ENCODE measurements at places on chromosomes 5 and 9. TPM values are rescaled to one million over a fixed set of nuclear protein-coding genes. Genes with fewer than 3 reads are reported as not detected.

Gene GHR
- polyA plus RNA-seq = 49.6 TPM

Gene PHYHD1
- polyA plus RNA-seq = 41.6 TPM

Gene PRDM9
- polyA plus RNA-seq = not detected

Gene TSPAN17
- 18.8 TPM for polyA plus RNA-seq

Gene PLCXD3
- 11.2 TPM for polyA plus RNA-seq

Gene SPINK1
- 20,988 TPM for polyA plus RNA-seq

Gene IRX4
- polyA plus RNA-seq = not detected

Gene SLC25A2
- not detected for polyA plus RNA-seq

Gene IRGM
- not detected for polyA plus RNA-seq

Gene PCA3
- 0.25 TPM for polyA plus RNA-seq

Gene SPATA31D4
- not detected for polyA plus RNA-seq

Gene PCDHB8
- not detected for polyA plus RNA-seq

Gene CEL
- 9,324 TPM for polyA plus RNA-seq

Gene TPPP
- polyA plus RNA-seq = 1.2 TPM

Gene ADGRV1
- 0.34 TPM for polyA plus RNA-seq

Gene BTNL8
- 1.00 TPM for polyA plus RNA-seq

Gene PCDHB10
- polyA plus RNA-seq = 0.41 TPM

Gene DOCK8
- 12.4 TPM for polyA plus RNA-seq

Gene SCGB3A2
- polyA plus RNA-seq = not detected

Gene TMEM215
- polyA plus RNA-seq = not detected

Gene SLC24A2
- not detected for polyA plus RNA-seq

Gene CCL27
- polyA plus RNA-seq = not detected

Gene SLC38A9
- polyA plus RNA-seq = 4.4 TPM

Gene FOXD4L5
- polyA plus RNA-seq = 0.11 TPM

Gene SHLD3
- polyA plus RNA-seq = 1.7 TPM

Gene SPINK4
- polyA plus RNA-seq = 0.94 TPM

Gene GLRA1
- 0.13 TPM for polyA plus RNA-seq

Gene EIF4E1B
- 0.20 TPM for polyA plus RNA-seq

Gene ELP1
- 15.6 TPM for polyA plus RNA-seq

Gene FBP2
- not detected for polyA plus RNA-seq

Gene AGXT2
- not detected for polyA plus RNA-seq

Gene UBE2QL1
- 0.47 TPM for polyA plus RNA-seq

Gene SPINK13
- polyA plus RNA-seq = not detected

Gene FGF18
- polyA plus RNA-seq = 5.1 TPM

Gene SLC45A2
- not detected for polyA plus RNA-seq

Gene CERCAM
- polyA plus RNA-seq = 13.8 TPM

Gene LCN1
- polyA plus RNA-seq = not detected

Gene GCNT4
- 0.91 TPM for polyA plus RNA-seq

Gene SOHLH1
- polyA plus RNA-seq = not detected

Gene ANAPC2
- 39.9 TPM for polyA plus RNA-seq

Gene PHF24
- polyA plus RNA-seq = 0.03 TPM

Gene IRX1
- polyA plus RNA-seq = 0.07 TPM

Gene PRSS3
- polyA plus RNA-seq = 0.67 TPM

Gene SMARCA2
- polyA plus RNA-seq = 27.0 TPM

Gene TAF11L2
- polyA plus RNA-seq = not detected

Gene HTR1A
- polyA plus RNA-seq = not detected

Gene GPR151
- not detected for polyA plus RNA-seq

Gene ORM2
- polyA plus RNA-seq = 3.8 TPM

Gene PLPPR1
- 0.08 TPM for polyA plus RNA-seq

Gene C5orf46
- not detected for polyA plus RNA-seq

Gene ARID3C
- not detected for polyA plus RNA-seq
